Inflammatory macrophage (primary cell): ENCODE measurements at places on chromosomes 5 and 9.

- no peak for DNase-seq
These were observed 4.0 kb downstream of the IL13 start for GRCh38 chr5:132662004-132662401.

GRCh38 chr9:112854657-112855056, 36.0 kb downstream of the SLC46A2 start:
- no peak for DNase-seq

DNA sequence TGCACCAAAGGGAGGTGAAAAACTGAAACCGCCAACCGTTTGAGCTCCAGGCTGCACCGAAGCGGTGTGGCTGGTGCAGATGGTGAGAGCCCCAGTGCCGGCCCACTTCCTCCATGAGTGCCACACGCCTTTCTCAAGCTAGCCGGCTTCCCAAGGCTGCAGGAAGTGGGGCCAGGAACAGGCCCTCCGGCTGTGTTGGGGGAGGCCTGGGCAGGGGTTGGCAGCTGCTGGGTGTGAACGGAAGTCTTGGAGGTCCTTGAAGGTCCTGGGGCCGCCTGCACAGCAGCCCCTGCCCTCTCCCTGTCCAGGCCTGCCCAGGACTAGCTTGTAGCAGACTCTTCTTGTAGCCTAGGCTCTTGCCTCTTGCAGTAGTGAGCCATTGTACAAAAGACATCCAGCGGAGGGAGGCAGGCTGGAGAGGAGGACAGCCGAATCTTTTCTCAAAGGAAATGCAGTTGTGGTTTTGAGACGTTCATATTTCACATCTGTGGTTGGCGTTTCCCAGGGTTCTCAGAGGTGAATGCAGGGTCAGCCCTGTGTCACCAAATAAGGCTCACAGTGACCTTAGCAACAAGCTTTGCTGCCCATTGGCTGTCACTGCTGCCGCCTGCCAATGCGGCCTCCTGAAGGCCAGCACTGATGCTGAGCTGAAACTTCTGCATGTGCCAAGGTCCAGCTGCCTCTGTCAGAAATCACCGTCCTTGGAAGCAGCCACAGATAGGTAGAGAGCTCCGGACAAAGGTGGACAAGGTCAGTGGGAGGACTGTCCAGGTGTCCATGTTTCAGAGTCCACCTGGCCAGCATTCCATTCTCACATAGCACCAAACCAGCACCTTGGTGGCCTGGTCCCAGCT, 23.9 kb downstream of the IRF1 start:
- peak; percentile 93 for DNase-seq

- no peak for DNase-seq
These were observed 297 bp downstream of the LCN8 start for GRCh38 chr9:136757751-136758140.

GRCh38 chr9:128787659-128788058, 606 bp downstream of the TBC1D13 start:
- DNase-seq = no peak

GRCh38 chr5:13692172-13692571, 252.3 kb downstream of the DNAH5 start:
- no peak for DNase-seq

- no peak for DNase-seq
These were observed 36.3 kb upstream of the BASP1 start for GRCh38 chr5:17180864-17181723.

GRCh38 chr9:135500071-135500524, 384 bp upstream of the MRPS2 start:
- DNase-seq = no peak

GRCh38 chr5:168370831-168371230, 79.4 kb downstream of the WWC1 start:
- DNase-seq = no peak

DNA sequence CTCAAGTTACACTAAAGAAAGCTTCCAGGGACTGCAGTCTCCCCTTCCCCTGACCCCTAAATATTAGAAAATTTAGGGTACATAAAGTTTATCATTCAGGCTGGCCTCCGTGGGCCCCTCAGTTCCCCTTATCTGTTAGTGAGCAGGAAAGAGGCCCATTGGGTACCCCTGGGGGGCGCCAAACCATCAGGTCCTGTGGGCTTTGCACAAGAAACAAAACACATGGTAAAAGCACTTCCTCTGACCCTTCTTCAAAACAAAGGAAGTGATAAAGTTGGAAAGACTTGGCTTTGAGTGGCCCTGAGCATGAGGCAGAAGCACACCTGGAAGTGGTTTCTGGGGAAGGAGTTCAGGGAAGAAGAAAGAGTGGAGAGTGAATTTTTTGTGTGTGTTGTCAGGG, 213.0 kb downstream of the SMARCA2 start:
- peak; percentile 25 for DNase-seq

GRCh38 chr5:43000914-43001313, 39.2 kb downstream of the ANXA2R start:
- no peak for DNase-seq

DNA sequence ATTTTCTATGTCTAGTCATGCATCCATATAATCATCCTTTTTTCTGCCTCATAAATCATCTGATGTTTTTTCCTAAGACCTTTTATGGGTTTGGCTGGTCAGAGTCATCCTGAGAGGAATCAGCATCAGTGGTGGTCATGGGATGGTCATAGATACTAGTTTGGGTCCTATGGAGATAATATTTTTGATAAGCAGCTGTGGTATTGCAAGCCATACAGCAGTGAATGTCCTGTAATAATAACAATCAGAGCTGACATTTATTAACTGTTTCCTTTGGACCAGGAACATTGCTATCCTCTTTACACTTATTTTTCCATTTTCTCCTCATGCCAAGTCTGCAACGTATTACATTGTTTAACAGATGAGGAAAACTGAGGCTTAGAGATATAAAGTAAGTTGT, 83.1 kb downstream of the TEX10 start:
- DNase-seq = no peak

GRCh38 chr5:43425983-43426382, 13.8 kb upstream of the CCL28 start:
- DNase-seq = no peak

DNA sequence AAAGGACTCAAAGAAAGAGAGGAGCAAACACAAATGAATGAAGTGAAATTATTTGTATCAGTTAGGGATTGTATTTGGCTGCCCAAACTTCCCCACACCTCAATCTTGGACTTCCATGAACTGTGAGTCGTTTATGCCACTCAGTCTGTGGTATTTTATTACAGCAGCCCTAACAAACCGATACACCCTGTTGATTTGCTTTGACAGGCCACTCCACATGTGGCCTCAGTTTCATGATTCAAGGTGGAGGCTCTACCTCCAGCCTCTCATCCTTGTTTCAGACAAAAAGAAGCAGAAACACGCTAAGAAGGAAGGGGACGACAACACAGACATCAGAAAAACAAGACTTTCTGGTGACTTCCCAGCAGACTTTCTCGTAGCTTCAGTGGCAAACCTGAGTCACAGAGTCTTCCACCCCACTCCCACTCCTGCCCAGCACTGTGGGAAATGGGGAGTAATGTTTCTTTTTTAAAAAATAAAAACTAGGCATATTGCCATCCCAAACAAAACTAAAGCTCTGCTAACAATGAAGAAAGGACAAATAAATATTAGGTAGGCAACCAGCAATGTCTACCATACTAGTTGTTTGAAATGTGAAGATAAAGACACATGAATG, 52.2 kb upstream of the ABCA1 start:
- no peak for DNase-seq

DNA sequence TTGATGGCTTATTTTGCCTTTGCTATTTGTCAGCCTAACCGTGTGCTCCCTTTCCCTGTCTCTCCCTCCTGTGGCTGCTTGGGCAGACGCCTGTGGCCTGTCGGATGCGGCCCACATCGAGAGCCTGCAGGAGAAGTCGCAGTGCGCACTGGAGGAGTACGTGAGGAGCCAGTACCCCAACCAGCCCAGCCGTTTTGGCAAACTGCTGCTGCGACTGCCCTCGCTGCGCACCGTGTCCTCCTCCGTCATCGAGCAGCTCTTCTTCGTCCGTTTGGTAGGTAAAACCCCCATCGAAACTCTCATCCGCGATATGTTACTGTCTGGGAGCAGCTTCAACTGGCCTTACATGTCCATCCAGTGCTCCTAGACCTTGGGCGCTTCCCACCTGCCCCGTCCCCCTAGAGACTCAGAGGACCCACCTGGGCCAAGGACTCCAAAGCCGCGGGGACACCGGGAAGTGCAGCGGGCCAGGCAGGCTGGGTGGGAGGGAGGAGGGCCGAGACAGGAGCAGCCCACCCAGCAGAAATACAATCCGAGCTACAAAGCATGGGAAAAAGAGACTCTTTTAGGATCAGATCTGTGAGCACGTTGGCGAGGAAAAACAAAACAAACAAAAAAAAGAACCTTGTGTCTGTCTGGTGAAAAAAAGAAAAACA, 10.6 kb downstream of the NR2F1 start:
- no peak for DNase-seq

- peak; percentile 70 for DNase-seq
These were observed 960 bp downstream of the CANX start for GRCh38 chr5:179699616-179700237.

DNA sequence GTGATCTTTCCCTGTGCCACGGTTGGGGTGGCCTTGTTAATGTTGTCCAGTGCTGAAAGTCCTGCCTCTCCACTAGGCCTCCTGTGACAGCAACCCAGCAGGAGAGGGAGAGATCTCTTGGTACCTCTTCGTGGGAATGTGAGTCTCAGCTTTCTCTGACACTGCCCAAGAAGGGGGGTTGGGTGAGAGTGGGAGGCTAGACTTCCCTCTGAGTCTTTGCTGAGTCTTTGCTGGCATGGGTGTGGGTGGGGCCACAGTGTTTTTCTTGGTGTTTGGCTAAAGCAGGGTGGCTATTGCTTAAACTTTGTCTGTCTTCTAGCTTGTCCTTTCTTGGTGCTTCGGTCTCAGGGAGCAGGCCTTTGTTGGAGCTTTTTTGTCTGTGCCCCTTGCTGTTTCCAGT, 145.6 kb downstream of the GNA14 start:
- DNase-seq = peak; percentile 67

- no peak for DNase-seq
These were observed 149.7 kb downstream of the CAAP1 start for GRCh38 chr9:26742828-26743476.

GRCh38 chr5:168853972-168854371, 274.8 kb upstream of the PANK3 start:
- DNase-seq = no peak

GRCh38 chr5:138574744-138575193, 432 bp downstream of the HSPA9 start:
- no peak for DNase-seq

- peak; percentile 13 for DNase-seq
These were observed 60.6 kb downstream of the AUH start for GRCh38 chr9:91301161-91301560.

GRCh38 chr5:14809369-14810155, 62.0 kb downstream of the ANKH start:
- peak; percentile 87 for DNase-seq

- no peak for DNase-seq
These were observed 278.6 kb downstream of the RFX3 start for GRCh38 chr9:3247211-3247610.

- DNase-seq = no peak
These were observed 47.6 kb upstream of the ADCY2 start for GRCh38 chr5:7348168-7348854.

- no peak for DNase-seq
These were observed 424.6 kb downstream of the CCDC171 start for GRCh38 chr9:15977438-15977837.

GRCh38 chr9:130215341-130216119, 43.3 kb downstream of the NCS1 start:
- peak; percentile 57 for DNase-seq

DNA sequence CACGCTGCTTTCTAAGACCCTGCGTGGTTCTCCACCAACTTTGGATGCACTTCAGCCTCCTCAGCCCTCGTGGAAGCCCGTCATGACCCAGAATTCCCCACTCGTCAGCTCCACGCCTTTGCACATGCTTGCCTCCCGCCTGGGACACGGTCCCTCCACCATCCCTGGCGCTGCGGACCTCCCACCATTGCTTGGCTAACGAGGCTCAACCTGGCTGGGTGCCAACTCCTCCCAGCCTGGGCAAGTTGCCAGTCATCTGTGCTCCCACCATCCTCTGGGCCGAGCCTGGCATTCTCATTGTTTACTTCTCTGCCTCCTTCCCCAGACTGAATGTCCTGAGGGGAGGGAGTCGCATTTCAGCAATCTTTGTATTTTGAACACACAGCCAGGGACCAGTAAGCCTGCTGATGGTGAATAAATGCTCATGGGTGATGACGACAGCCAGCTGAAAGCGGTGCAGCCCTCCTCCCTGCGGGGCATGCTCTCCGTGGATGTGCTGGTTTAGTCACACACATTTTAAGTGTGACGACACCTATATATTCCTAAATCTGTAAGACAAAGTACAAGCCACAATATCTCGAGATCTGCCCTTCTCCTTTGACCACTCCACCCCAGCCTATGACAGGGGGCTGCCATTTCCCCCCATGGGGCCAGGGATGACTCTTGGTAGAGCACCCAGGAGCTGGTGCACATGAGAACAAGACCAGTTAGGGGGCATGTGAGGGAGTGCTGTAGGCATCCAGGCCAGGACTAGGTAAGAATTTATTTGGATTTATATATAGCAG, 37.6 kb downstream of the ANKRD33B start:
- no peak for DNase-seq

- DNase-seq = no peak
These were observed 7.8 kb downstream of the LPAR1 start for GRCh38 chr9:111030492-111030891.

DNA sequence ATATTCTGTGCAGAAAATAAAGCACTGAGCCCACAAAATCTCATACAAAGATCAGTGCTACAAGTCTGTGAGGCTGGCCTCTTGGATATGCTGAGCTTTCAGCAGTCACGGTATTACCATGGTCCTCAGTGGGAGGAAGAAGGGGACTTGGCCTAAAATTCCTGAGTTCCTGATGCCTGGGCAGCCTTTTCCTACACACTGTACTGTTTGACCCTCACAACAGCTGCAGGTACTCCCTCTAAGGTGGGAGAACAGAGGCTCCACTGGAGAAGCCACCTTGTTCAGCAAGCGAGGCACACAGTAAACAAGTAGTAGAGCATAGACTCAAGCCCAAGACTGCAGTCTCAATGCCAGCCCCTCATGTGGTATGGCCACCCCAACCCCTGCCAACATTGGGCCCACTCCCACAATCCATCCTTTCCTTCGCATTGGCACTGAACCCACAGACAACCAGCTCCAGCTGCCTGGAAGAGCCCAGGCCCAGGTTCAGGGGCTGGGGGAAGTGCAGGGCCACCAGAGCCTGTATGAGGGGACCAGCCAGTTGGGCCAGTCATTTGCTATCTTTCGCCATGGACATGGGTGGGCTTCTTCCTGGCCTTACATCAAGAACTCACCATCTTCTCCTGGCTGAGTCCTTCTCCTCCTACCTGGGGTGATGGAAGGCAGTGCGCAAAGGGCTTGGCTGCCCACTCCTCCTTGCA, 14.3 kb downstream of the ACSL6 start:
- no peak for DNase-seq

DNA sequence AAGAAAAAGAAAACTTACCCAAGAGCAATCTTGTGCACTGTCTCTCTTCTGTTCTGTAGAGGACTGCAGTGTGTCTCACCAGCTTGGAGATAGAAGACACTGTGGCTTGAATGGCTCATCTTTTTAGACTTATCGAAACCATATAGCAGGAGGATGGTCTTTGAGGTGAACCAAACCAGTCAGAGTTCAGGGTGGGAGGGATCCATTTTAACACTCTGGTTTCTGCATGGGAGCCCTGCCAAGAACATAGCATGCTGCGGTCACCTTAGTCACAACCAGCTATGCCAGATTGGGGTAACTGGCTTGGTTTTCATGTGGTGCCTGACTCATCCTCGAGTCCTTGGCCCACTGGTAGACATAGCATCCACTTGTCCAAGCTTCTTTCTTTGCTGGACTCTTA, 135.1 kb downstream of the PAPPA start:
- no peak for DNase-seq

GRCh38 chr9:83036043-83036442, 26.9 kb downstream of the RASEF start:
- no peak for DNase-seq
